ENCODE measurements at places on chromosomes 12 and 14.

- ATAC-seq = no peak
Measured at GRCh38 chr14:70148911-70149595, 39.7 kb downstream of the SLC8A3 start.

DNA sequence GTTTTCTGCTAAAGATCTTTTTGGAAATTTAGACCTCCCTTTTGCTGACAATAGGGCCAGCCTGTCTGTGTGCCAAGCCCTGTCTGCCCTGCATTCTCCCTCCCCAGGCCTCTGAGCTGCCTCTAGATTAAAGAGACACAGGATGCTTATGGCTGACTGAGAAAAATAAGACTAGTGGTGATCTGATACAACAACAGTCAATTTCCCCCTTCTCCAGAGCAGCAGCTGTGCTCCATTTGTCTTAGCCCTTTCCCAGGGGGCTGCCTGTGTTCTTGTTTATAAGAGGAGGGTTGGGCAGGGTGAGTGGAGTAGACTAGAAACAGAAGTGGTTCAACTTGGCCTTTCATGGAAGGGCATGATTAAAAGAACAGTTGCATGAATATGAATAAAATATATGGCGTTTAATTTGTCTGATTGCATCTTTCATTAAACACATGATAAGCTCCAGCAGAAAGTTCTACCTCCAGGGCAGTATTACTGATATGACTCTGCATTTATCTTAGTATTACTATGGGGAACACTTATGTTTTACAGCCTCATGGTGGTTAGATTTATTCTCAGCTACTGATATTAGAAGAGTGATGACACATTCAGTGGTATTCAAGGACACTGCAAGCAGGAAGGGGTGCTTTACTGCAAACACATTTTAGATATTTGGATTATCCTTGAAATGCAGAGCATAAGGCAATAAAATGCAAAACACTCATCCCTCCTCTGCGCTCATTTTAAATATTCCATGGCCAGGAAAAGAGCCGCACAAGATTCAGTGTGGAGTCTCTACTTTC lies 150.2 kb upstream of the CLEC14A start:
- peak; percentile 78 for ATAC-seq

- ATAC-seq = peak; percentile 14
Measured at GRCh38 chr14:99809360-99809759, 16.1 kb downstream of the EML1 start.

DNA sequence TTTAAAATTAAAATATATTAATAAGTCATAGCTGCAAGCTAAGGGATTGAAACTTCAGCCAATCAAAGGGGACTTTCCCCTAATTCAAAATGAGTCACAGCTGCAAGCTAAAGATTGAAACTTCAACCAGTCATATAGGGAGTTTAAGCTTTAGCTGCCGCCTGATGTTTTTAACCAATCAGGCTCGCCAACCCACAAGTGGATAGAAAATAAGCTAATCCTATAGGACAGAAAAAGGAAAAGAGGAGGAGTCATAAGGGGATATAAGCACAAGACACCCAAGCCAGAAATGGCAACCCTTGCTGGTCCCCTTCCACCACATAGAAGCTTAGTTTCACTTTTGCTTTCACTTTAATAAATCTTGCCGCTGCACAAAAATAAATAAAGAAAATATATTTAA lies 1154.6 kb downstream of the GALC start:
- no peak for ATAC-seq

DNA sequence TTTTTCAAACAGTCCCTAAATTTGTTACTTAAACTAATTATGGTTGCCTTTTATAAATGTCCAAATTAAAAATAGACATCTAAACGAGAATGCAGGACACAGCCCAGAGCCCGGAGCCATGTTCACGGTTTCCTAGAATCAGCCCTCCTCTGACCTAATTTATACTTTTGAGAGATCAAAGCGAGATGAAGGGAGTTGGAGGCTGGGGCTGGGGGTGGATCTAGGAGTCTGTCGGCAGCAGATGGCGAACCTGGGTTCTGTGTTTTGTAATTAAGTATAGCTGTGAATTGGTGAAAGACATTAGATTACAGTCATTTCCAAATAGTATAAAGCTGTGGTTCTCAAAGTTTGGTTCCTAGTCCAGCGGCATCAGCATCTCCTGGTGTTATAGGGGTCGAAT lies 210.1 kb downstream of the SLC41A2 start:
- ATAC-seq = no peak

DNA sequence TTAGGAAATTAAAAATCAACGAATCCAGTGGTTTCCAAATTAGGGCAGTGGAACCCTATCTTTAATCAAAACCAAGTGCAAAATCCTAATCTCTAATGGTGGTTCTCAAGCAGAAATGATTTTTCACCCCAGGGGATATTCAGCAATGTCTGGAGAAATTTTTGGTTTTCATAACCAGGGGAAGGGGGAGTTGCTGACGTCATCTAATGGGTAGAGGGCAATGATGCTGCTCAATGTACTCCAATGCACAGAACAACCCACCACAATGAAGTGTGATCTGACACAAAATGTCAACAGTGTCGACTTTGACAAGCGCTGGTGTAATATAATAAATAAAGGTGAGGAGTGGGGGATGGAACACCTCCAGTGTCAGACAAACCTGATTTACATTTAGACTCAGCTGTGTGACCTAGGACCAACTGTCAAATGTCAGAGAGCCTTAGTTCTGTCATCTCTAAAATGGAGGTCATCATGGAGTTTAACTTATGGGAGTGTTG lies 81.5 kb downstream of the CMKLR1 start:
- ATAC-seq = no peak

GRCh38 chr14:41016213-41016612 lies 590.5 kb upstream of the LRFN5 start:
- ATAC-seq = no peak

All from motor neuron (in vitro differentiated cells).